Renal cortex interstitium (tissue), 15 donors: ENCODE measurements at places on chromosomes 1 and 21. TPM values are rescaled to one million over a fixed set of nuclear protein-coding genes. Genes with fewer than 3 reads are reported as not detected.
A peak's percentile ranks its signal among the peaks of the same experiment; 100 is the strongest.

GRCh38 chr21:36104317-36105300 lies 30.3 kb upstream of the CBR3 start:
- DNase-seq = peak; percentile 64

DNA sequence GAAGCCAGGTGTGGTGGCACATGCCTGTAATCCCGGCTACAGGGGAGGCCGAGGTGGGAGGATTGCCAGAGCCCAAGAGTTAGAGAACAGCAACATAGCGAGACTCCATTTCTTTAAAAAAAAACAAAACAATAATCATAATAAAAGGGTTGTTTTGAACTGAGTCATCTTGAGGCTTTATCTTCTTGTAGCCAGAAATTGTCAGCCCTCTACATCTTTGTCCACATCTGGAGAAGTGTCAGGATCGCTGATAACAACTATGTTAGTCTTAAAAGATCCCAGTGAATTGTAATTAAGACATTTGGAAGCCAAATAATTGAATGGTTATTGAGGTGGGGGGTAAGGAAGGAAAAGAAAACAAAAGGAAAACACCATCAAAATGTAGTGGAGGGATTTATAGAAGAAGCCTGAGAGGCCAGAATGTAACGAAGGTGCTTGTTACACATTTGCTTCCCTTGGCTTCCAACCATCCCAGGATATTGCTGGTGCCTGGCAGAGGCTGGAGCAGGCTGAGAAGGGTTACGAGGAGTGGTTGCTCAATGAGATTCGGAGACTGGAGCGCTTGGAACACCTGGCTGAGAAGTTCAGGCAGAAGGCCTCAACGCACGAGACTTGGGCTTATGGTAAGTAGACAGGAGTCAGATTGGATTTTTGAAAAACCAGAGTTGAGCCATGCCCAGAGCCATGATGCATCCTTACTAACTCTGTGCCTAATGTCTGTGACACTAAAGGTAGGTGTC lies 52.5 kb upstream of the MTR start:
- no peak for DNase-seq

DNA sequence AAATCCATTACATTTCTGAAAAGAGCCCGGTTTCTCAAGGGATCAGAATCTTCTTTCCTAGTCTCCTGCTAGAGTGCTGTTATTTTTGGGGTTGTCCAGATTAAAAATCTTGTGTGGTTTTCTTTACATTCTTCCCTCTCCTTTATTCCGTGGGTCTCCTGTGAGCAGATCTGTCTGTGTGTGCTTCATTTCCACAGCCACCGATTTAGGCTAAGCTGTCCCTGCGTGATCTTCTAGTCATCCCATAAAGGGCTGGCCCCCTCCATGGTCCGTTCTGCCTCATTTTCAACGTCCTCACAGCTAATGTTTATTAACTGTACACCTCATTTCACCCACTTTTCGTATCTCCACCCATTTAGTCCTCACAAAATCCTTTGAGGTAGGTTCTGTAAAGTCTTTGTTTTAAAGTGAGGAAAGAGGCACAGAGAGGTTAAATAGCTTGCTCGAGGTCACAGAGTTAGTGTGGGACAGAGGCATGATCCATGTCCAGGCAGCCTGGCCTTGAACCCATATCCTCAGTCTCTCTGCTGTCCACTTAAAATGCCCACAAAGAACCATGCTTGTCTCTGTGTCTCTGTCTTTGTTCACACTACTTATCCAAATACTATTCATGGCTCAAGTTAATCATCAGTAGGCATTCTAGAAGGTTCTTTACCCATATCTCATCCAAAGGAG lies 38.2 kb upstream of the KIF1B start:
- DNase-seq = no peak

- DNase-seq = no peak
Observed at GRCh38 chr1:151146072-151146411, 389 bp downstream of the SEMA6C start.

DNA sequence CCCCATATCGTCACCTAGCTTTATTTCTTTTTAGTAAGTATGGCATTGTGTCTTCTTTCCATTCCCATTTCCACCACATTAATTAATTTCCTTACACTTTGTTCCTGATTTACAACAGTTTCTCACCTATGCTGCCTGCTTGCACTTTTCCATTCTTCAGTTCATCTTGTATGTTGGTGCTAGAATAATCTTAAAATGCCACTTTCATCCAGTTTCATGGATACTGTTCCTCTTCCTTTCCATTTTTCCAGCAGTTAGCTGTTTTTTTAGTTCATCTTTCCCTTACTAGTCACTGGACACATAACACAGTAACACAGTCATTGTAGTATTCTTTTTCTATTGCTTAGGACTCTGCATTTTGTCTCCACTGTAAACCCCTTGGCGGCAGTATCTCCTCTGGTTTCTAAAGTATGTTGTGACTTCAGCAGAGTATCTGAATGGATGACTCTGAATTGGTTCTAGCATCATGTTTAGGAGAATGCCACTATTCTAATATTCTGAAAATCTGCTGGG lies 2.1 kb downstream of the CDC7 start:
- DNase-seq = no peak

DNA sequence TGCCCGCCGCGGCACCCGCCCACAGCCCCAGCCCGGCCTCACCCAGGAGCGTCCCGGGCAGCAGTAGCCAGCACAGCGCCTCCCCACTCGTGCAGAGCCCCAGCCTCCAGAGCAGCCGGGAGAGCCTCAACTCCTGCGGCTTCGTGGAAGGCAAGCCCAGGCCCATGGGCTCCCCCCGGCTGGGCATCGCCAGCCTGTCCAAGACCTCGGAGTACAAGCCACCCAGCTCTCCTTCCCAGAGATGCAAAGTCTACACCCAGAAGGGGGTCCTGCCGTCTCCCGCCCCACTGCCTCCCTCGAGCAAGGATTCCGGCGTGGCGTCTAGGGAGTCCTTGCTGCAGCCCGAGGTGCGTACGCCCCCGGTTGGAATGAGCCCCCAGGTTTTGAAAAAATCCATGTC lies 531.2 kb downstream of the KIF26B start:
- DNase-seq = no peak

- DNase-seq = no peak
Observed at GRCh38 chr1:7988576-7988975, 27.1 kb downstream of the PARK7 start.

DNA sequence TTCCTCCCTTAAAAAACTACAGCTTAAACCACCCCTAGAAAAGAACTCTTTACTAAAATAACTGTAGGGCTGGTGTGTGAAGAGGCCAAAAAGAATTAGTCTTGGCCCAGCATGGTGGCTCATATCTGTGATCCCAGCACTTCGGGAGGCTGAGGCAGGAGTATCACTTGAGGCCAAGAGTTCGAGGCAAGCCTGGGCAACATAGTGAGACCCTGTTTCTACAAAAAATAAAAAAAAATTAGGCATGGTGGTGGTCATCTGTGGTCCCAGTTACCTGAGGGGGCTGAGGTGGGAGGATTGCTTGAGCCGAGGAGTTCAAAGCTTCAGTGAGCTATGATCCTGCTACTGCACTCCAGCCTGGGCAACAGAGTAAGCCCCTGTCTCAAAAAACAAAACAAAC lies 44.9 kb downstream of the BCAR3 start:
- DNase-seq = no peak

LRRC38 gene
- polyA plus RNA-seq = 0.37 TPM
